Effector memory CD8-positive, alpha-beta T cell (primary cell): ENCODE measurements at places on chromosomes 16 and 17.
A peak's percentile ranks its signal among the peaks of the same experiment; 100 is the strongest.

- no peak for DNase-seq
These were observed 466 bp upstream of the HSF4 start for GRCh38 chr16:67163999-67164558.

DNA sequence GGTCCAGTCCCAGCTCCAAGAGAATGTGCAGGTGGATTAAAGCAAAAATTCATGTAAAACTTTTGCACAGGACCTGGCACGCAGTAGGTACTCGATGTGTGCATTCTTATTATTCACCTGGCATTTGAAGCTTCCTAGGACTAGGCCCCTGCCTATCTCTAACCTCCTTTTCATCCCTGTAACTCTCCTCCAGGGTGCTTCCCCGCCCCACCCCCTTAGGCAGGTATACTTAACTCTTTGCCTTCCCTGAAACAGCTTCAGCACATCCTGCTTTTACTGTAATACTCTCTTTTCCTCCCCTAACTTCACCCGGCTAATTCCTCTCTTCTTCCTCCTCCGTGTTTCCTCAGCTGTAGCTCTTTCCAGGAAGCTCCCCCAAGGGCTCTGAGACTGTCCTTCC, 54.8 kb downstream of the CDK5R1 start:
- no peak for DNase-seq

DNA sequence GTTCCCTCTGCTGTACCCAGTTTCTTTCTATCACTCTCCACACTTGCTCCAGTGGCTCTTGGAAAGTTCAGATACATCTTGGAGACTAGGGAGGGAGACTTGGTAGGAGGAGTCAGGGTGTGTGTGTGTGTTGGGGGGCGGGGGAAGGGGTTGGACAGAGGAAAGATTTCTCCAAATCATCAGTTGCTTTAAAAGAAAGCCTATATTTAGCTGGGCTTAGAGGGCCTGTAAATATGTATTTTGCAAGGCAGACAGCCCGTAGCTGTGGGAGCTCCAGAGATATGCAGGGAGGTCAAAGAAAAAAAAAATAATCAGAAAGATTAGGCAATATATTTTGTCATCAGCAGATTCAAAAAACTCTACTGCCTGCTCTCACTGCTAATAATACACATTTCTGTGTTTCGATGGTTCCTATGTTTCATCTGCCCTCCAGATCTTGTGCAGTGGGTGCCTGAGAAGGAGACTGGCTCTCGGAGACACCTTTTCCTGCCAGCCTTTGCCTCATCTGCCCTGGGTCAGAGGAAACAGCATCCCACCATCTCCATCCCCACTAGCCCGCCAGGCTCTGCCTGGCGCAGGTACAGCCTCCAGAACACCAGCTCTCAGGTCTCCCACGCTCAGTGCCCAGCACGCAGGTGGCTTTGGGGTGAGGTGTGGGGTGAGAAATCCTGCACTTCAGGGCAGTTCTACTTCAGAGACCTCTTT, 4.8 kb upstream of the PPP1R9B start:
- DNase-seq = no peak

- DNase-seq = no peak
These were observed 108.5 kb downstream of the ZNF778 start for GRCh38 chr16:89325861-89326471.

- DNase-seq = peak; percentile 48
These were observed 21.4 kb downstream of the MPRIP start for GRCh38 chr17:17063546-17064122.

DNA sequence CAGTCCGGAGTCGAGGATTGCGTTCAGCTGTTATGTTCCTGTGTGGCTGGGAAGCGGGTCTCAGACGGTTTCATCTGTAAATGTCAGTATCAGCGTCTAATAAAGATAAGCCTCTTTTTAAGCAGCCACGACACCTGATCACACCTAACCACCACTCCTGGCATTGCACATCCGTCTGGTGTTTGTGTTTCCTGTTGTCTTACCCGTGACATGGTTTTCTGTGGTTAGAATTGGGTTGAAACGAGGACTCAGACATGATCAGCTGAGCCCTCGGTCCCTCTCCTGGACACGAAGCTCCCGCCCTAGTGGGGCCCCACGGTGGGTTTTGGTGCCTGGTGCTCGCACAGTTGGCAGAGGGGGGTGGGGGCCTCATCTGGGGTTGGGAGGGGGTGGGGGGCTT, 18.3 kb downstream of the CPNE7 start:
- peak; percentile 60 for DNase-seq

DNA sequence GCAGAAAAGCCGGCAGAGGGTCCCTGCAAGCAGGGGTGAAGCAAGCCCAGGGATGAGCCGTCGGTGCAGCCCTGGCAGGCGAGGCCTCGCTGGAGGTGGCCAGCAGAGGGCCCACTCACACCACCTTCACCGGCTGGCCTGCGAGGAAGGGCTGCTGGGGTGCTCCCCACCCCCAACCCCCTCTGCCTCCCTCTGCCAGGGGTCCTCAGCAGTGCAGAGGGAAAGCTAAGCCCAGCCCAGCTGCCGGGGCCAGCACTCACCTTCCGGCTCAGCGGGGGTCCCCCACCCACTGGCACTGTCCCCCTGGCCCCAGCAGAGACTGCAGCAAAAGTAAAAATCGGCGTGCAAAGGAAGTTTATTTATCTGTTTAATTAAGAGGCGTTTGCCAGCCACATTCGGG, 113.4 kb downstream of the ENGASE start:
- DNase-seq = no peak

DNA sequence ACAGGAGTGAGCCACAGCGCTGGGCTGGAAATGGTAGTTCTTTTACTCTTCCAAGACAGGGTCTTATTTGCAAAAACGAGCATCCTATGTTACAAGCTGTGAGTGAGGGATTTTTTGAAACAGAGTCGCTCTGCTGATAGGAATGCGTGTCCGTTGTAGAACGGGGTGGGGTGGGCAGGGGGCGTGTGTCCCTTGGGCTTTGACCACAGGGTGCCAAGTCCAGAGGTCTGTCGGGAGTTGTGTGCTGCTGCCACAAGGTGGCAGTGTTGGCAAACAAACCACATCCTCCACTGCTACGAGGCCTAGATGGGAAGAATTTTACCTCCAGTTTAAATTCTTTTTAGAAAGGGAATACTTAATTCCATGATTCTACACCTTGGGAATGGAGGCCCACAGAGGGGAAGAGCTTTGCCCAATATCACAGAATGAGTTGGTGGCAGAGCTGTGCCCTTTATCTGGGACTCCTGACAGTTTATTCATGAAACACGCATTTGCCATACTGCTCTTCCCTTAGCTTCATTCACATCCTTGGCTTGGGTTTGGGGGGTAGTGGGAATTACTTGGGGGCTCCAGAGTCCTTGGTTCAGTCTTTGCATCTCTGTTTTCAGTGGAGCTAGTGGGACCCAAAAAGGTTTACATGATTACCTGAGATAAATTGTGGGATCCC, 30.6 kb upstream of the ETV4 start:
- peak; percentile 50 for DNase-seq

- DNase-seq = peak; percentile 21
These were observed 520 bp downstream of the JPT2 start for GRCh38 chr16:1678500-1679098.

- DNase-seq = no peak
These were observed 2.0 kb upstream of the LPO start for GRCh38 chr17:58236394-58236793.

DNA sequence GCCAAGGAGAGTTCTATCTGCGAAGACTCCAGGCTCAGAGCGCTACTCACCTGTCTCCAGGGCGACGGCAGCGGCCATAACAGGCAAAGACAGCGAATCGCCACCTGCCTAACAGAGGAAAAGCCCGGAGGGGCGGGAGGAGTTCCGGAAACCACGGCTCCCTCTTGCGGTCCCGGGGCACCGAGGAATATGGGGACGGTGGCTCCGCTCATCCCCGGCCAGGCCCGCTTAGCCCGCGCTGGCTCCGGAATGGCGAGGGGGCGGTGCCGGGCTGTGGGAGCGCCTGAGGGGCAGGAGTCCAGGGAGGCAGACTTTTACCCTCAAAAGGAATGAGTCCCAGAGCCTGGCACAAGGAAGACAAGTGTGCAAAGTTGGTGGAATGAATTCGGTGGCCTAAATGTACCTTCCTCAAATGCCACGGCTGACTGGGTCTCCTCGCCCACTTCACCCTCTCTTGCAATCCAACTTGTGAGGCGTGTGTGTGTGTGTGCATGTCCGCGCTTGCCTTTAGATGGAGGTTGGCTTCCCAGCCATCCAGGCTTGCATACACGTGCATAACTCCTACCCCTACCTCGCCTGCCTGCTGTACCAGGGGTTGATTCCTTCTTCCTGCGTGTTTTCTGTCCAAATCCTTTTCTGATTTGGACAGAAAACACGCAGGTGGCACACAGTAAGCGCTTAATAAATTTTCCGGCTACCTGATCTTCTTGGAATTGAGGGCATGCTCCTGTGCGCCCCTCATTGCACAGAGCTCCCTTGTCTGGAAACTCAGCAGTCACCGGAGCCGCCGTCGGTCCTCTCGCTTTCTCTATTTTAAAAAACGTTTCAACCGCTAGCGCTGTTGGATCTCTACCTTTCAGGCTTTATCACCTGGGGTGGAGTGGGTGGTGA, 3.5 kb downstream of the C17orf100 start:
- no peak for DNase-seq

DNA sequence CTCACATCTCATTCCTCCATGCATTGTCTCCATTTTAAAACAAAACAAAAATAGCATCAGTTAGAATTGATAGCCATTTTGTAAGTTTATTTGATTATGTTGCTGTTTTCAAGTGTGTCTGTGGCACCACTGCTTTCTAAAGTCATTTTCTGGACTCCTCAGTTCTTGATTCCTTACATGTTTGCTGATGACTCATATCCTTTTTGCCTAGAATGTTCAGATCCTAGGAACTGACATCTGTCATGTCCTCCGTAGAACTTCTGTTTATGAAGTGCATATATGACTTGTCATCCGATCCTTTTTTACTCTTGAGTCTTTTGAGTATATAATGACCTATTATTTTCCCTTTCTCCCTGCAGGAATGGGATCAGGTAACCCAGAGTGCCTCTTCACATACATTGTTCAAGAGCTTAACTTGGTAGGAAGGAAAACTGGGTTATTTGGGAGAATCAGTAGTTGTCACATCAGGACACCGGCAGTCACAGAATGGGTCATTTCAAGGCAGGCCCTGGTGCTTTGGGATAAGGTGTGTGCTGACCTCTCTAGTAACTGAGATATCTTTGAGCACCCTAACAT, 69.2 kb downstream of the MAP2K4 start:
- DNase-seq = no peak

DNA sequence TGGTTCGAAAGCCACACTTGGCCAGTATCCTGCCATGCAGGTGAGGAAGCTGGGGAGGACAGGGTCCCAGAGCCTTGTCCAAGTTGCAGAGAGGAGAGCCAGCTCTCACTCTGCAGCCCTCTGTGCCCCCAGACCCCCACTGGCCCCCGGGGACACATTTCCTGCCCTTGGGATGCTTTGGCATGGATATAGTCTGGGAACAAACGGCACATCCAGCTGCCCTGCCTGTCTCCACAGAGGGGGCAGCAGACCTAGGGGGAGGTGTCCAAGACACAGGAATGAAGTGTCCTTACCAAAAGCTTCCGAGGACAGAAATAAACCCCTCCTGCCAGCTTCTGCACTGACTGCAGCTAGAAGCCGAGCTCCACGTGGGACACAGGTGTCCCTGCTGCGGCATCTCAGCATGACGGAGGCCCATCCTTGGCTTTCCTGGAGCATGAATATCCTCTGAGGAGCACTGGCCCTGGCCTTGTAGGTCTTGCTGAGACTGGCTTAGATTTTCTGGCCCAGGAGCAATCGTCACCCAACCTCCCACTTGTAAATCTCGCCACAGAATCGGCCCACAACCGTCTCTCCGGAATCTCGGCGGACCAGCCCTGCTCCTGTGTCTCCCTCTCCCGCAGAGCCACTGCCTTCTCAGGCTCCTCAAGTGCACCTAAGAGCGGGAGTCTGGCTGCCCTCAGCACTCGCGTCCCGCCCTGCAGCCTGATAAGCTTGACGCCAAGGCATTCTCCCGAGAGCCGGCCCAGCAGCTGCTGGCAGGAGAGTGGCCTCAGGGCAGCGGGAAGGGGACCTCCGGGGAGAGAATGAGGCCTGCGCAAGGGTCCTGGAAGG, 1.1 kb upstream of the CAPN15 start:
- no peak for DNase-seq

DNA sequence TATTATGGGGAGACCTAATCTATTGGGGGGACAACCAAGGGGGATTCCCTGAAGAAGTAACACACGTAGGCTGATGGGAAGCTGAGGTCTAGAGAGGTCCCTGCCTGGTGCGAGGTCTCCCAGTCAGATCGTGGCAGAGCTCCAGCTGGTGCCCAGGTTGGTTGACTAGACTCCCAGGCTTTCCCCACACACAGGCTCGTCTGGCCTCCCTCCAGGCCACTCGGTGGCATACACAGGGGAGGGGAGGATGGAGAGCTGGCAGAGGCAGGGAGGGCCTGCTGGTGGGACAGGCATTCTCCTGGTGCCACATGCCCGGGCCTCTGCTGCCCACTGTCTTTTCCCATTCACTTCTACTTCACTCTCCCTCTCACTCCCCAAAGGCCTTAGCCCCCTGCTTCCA, 8.5 kb upstream of the SOCS3 start:
- DNase-seq = no peak
